ENCODE measurements at places on chromosomes 3 and 15.
A peak's percentile ranks its signal among the peaks of the same experiment; 100 is the strongest.

- no peak for DNase-seq
Measured at GRCh38 chr3:184765047-184765729, 46.8 kb upstream of the VPS8 start.

- no peak for DNase-seq
Measured at GRCh38 chr15:72491768-72492167, 17.6 kb downstream of the ARIH1 start.

DNA sequence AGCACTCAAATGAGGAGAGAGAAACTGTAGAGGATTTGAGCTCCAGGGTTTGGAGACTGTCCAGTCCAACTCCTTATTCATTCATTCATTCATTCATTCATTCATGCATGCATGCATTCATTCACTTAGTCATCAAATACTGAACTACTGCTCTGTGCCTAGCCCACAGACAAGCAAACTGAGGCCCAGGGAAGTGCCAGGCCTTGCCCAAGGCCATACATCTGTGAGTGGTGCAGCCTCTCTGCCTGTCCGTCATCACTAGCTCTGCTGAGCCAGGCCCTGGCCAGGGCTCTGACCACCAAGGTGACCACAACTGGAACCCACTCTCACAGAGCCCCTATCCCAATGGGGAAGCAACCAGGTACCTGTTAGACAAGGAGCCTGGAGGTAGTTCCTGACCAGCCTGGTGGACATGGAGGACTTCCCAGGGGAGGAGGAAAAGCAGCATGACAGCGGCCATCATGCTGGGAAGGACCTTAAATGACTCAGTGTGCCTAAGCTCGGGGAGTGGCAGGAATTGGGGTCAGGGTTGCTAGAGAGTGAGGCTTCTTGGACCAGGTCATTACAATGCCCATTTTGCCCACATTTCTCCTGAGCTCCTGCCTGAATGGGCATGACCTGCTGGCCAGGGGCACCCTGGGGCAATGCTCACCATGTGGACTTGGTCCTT is 27.5 kb upstream of the RPL29 start:
- no peak for DNase-seq

DNA sequence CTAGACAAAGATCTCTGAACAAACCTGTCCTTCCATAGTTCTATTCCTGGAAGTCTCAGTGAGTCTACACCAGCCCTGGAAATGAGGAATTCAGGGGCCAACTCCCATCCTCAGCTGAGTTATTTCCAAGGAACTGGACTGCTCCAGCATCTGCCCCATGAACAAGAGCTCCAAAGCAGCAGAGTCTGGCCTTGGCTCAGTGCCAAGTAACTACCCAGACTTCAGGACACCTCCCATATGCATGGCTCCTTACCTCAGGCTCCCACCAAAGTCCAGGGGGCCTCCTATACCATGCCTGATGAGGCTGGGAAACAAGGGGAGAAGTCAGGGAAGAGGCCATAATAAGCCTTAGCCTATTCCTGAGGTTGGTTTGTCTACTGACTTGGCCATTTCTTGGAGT is 45.0 kb downstream of the FAIM start:
- DNase-seq = no peak

GRCh38 chr15:92932946-92933649 is 33.0 kb downstream of the CHD2 start:
- no peak for DNase-seq

GRCh38 chr3:88031642-88032077 is 27.1 kb downstream of the CGGBP1 start:
- DNase-seq = no peak

- no peak for DNase-seq
Measured at GRCh38 chr3:39712413-39713048, 96.9 kb upstream of the MYRIP start.

- no peak for DNase-seq
Measured at GRCh38 chr3:46955801-46956259, 20.7 kb downstream of the CCDC12 start.

DNA sequence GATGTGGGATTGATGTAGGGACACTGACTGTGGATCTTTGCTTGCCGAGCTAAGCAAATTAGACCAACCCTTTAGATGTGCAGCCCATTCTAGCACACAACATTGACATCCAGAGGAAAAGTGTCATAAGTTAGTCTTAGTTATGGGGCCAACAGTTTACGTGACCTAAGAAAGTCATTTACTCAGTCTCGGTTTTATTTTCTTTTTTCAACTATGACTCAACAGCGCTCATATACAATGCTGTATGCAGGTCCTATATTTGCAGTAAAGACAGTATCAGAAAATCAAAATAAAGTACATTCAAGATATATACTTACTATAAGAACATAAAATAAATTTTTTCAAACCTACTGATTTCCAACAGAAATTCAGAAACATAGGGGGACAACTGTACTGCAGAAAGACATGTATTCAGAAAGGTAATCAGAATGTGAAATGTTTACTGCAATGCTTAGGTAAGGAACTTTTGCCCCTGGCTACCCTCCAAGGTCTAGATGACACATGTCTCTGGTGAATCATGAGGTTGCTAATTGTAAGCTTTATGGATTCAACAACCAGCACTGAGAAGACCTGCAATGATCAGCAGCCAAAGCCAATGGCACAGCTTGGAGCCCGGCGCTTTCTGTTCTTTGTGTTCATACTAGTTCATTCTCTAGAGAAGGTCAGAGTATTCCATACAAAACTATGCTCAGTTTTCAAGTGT is 317.5 kb upstream of the CNTN6 start:
- no peak for DNase-seq

DNA sequence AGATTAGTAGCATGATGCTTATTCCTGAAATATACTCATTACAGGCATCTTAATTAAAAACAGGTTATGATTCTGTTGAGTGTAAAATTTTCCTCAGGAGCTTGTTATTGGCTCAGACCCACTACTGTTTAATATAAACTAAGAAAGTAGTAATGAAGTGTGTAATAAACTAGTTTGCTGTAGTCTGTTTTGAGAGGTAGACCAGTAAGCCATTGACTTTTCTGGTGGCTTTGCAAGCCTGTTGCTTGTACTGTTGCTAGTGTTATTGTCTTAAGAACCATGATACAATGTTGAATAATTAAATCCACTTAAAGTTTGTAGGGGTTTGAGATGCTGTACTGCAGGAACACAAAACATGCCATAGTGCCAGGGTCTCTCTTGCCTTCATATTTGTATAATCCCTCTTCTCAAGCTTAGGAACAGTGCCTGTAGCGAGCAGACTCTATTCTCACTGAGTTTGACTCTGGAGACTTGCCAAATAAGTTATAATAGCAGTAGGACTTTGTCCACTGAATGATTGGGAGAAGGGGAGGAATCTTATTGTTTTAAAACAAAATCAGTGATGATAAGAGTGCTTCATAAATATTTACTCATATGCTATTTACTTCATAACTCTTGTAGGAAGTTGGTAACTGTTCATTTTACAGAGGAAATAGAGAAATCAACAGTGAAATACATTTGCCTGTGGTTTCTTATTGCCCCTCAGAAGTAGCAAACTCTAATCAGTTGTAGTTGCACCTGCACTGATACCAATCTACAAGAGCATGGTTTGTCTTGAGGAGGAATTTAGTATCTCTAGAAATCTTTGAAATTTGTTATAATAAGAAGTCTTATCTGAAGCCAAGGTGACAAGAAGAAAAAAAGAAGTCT is 13.4 kb downstream of the TCF12 start:
- no peak for DNase-seq

- no peak for DNase-seq
Measured at GRCh38 chr15:95168951-95169431, 937.6 kb downstream of the MCTP2 start.

DNA sequence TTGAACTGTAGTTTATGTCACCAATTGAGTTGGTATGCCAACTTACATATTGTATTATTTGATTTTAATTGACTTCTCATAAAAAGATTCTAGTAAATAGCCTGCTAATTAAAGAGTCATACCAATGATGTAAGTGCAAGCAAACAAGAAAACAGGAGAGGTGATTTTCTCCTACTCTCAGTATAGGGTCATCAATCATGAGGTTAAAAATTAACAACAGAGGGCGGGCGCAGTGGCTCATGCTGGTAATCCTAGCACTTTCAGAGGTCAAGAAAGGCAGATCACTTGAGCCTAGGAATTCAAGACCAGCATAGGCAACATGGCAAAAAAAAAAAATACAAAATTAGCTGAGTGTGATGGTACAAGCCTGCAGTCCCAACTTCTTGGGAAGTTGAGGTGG is 108.7 kb downstream of the MYO9A start:
- no peak for DNase-seq

DNA sequence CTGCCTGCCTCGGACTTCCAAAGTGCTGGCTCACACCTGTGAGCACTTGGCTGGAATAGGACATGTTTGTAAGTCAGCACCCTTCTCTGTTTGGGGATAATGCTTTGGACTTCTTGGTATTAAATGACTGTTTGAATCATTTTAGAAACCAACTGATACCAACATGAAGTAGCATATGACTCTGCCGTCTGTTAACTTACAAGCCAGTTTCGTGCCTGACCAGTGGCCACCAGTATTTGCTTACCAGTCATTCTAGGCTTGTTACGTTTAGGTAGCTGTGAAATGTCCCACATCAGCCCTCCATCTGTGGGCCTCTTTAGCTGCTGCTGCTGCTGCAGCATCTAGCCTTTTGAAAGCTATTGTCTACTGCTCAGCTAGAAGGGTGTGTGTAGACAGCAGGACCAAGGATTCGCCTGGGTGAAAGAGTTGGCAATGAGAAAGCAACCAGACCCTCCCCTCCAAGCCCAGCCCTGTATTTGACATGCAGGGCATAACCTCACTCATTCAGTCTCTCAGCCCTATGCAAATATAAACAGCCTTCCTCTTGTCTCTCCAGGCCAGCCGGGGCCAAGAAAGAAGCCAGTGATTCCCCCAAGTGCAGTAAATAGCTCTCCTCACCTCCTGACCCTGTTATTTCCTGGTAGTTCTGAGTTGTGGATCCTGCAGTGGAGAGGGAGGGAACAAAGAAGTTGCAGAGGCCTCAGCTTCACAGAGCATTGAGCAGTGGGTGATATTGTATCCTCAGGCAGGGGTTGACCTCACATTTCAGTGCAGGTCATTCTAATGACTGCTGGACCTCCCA is 51.0 kb downstream of the NKIRAS1 start:
- DNase-seq = peak; percentile 72

DNA sequence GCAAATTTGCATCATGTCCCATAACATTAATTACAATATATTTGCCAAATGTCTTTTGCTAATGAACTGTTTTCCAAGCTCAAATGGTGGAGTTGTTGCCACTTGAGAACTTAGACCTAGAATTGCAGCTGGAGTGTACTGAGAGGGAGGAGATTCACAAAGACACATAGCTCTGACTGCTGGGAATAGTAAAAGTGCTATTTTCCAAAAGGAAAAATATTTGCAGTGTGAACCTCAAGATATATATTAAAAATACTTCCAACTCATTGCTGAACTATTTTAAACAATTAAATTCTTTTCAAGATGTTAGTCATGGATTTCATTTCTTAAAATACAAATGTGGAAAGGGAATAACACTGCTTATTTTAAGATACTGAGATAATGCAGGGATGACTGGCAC is 666.8 kb upstream of the ARPP21 start:
- DNase-seq = no peak

- no peak for DNase-seq
Measured at GRCh38 chr3:43180027-43180426, 74.1 kb upstream of the POMGNT2 start.

- DNase-seq = no peak
Measured at GRCh38 chr3:23079976-23080375, 123.2 kb upstream of the UBE2E2 start.
